Stimulated activated CD8-positive, alpha-beta memory T cell treated with anti-CD3 and anti-CD28 coated beads, Interleukin-15, amount 100 ng/mL, for 24 hours (primary cell): ENCODE measurements at places on chromosomes 5 and 9.

GRCh38 chr9:135032041-135032835 lies 55.2 kb upstream of the OLFM1 start:
- DNase-seq: no peak

DNA sequence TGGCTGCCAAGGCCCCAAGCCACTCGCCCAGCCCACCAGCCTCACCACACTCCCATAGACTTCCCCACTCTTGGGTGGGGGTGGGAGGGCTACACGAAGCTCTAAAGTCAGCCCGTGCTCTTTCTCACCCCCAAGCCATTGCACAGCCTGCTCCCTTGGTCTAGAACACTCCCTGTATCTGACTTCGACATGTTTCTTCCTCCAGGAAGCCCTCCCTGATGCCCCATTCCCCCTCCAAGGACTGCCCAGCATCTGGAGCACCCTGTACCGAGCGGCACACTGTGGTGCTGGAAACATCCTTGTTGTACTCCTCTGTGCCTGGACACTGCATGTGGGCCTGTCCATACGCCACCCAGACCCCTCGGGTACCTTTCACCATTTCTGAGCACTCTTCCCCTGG lies 49.4 kb upstream of the KCNMB1 start:
- no peak for DNase-seq

DNA sequence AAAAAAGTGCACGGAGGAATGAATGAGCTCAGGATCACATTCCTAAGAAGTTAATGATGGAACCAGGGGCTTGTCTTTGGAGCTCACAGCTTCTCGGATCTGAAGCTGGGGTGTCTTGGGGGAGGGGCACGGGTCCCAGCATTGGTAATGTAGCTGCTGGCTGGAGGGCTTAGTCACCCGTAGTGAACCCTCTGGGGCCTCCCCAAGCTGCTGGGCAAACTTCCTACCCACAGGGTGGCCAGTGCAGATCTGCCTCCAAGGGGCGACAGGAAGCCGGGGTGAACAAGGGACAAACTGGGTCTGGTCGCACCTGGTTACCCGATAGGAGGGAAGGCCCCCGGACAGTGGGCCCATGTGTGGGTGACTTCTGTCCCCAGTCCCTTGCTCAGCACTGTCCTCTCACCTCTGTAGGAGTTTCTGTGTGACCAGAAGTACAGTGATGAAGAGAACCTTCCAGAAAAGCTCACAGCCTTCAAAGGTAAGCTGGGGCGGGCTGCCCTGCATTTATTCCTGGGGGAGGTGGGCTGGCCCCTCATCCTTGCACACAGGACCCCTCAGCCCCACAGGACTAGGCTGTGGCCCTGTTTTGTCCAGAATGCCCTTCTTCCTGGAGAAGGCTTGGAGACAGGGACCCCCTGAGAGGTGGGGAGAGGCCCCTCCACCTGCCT lies 14.1 kb upstream of the NUP214 start:
- no peak for DNase-seq

DNA sequence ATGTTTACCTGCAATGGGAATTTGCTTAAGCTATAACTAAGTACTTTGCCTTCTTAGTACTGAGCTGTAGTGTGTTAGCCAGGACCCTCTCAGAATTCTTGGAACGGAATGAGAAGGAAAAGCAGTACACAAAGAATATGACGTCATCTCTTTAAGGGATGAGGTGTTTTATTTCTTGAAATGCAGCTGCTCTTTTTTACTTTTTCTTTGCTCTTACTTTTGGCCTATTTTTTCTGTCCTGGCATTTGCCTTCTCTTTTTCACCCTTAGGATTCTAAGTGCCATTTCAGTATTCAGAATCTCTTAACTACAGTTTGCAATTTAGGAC lies 10.1 kb downstream of the KIF2A start:
- DNase-seq: no peak

GRCh38 chr9:108182950-108183381 lies 672.8 kb downstream of the ACTL7B start:
- DNase-seq: no peak

DNA sequence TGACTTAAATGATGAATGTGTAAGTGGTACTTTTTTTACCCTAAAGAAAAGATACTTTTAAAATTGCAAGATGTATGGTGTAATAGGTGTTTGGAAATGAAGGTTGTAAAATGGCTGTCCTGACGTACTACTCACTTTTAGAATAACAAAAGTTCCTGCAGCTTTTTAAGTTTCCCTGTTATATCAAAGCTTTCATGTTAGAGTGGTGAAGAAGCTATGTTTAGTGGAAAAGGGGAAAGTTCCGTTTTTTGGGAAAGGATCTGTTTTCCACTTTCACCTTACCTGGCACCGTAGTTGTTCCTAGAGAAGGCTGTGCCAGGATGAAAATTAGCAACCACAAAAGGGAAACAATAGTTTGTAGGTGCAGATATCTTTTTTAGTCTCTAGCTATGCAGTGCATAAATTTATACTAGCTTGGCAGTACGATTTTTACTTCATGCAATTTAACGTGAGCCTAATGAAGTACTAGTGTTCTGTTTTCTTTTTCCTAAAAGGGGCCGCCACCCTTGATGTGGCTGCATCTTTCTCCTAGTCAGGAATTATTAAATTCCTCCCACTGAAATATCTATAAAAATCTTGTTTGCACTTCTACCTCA lies 1.3 kb downstream of the TNPO1 start:
- DNase-seq: no peak

DNA sequence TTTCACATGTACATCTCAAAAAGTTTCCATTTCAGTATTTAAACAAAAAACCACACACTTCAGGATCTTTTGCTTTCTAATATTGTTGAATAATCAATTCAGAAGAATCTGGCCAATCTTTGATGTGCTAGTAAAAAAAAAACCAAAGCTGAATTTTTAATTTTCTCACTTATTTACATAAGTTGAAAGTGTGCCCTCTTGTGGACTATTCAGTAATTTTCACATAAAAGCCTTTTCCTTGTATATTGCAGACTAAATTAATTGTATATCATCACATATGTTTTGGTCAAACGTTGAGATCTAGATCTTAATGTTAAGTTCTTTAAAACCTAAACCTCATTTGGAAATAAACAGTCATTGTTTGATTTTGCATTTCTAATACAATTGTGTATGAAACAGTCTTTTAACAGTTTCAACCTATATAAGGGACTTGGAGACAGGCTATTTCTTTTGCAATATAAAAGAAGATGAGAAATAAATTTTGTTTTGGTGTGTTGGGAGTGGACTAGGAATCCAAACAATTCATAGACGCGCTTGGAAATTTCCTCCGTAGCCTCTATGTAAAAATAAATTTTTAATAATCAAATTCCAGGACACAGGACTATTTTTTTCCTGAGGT lies 68.1 kb downstream of the NIPBL start:
- no peak for DNase-seq

GRCh38 chr9:132994410-132995120 lies 16.1 kb downstream of the GFI1B start:
- DNase-seq: no peak

- DNase-seq: no peak
These were observed 453 bp downstream of the PTRH1 start for GRCh38 chr9:127714951-127715469.

DNA sequence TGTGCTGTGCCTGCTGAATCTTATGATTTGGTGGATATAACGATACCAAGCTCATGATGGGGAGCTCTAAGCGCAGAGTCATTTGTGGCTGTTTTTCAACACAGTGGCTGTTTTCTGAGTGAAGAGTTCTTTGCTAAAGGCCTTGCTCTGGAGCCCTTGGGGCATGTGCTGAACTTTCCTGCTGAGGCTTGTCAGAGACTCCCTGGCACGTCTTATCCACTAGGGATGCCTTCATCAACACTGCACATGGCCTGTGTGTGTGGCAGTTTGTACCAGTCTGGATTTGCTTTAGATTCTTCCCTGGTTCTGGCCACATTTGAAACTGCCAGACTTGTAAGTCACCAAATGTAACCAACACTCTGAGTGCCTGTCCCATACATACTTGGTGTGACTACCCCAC lies 188.2 kb downstream of the DMRT2 start:
- no peak for DNase-seq

DNA sequence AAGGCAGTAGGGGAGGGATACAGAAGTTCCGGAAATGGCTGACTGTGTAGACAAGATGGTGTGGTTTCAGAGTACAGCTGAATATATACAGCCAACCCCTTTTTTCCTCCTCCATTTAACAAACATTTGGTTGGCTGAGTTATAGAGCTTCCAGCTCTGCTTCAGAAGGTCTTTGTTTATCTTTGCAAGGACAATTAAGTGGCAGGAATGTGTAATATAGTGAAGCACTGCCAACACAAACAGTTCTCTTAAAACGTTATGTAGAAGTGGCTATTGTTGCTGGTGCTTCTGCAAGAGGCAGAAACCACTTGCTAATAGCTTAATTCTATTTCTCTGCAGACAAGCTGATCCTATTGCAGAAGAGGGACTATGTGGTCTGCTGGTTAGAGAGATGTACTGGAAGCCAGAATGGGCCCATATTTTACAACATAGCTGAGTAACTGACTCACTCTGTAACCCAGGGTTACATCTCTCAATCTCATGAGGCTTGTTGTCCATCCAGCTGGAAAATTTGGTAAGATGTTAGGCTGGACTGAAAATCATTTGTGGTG lies 62.7 kb upstream of the OSMR start:
- no peak for DNase-seq

DNA sequence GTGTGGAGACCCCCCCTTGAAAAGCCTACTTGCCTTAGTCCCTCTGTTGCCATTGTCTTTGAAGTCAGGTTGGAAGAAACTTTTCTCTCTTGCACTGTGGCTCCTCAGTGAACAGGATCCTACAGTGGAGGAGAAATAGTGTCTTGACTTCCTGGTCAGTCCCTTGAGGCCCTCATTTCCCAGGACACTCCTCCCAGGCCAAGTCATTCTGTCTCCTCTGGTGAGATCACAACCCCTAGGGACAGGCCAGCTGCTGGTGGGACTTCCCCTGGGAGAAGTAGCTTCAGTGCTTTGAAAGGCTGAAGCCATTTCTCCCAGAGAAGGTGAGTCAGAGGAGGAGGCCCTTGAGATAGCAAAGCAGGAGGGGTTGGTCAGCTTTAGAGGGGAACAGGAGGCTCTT lies 10.1 kb upstream of the GRIA1 start:
- no peak for DNase-seq

DNA sequence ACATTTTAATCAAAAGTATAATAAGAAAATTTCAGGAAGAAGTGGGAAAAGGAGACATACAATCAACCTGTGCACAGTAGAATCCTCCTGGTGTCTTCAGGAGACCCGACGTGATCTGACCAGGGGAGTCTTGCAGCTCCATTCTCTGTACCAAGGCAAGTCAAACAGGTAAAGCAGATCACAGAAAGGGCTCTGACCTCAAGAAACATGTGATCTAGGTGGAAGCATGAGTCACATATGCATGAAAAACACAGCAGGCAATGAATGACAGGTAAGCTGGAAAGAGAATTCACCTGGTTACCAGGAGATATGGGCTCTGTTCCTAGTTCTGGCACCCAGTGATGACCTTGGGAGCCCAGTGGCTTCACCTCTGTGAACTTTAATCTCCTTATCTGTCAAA lies 19.4 kb upstream of the FABP6 start:
- DNase-seq: no peak

DNA sequence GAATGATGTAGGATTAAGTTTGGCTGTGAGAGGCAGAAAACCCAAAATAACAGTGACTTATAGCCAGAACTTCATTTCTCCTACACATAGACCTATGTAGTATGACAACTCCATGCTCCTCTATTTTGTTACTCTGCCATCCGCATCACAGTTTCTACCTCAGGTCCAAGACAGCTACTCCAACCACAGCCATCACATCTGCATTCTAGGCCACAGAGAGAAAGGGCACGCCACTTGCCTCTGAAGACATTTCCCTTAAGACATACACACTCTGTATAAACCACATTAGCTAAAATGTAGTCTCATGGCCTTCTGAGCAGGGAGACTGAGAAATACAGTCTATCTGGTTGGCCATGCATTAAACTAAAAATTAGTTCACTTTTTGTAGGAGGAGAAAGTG lies 10.0 kb downstream of the SPINK4 start:
- no peak for DNase-seq

GRCh38 chr5:168836603-168837231 lies 257.5 kb upstream of the PANK3 start:
- DNase-seq: no peak

- DNase-seq: no peak
These were observed 37.9 kb downstream of the GLRA1 start for GRCh38 chr5:151886546-151887275.

DNA sequence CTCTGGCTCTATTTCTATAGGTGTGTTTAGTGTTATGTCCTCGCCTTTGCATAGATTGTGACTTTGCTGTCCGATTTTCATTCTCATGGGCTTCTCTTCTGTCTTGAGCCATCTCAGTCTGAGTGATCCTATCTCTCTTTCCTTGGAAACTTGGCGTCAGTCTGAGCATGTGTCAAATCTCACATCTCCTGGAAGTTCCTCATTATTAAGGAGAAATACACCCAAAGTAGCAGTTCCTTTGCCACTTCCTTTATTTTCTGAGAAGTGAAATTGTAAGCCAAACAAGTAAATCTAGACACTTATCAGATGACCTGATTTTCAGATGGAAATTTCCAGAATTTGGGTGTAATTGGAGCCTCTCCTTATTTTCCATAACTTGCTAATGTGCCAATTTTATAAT lies 126.9 kb upstream of the ANKH start:
- DNase-seq: no peak

DNA sequence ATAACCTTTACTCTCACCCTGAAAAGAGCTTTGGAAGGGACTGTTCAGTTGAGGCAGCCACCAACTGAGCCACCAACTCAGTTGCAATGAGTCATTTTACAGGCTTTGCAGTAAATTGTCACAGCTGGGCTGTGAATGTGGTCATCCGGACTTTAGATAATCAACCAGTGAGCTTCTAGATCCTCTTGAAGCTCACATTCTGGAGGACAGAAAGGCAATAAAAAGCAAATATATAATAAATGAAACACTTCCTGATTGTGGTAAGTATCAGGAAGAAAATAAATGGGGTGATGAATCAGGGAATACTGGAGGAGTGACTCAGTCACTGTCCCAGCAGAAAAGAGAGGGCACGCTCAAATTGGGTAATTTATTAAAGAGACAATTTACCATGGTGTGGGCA lies 13.2 kb upstream of the C5orf58 start:
- DNase-seq: no peak

DNA sequence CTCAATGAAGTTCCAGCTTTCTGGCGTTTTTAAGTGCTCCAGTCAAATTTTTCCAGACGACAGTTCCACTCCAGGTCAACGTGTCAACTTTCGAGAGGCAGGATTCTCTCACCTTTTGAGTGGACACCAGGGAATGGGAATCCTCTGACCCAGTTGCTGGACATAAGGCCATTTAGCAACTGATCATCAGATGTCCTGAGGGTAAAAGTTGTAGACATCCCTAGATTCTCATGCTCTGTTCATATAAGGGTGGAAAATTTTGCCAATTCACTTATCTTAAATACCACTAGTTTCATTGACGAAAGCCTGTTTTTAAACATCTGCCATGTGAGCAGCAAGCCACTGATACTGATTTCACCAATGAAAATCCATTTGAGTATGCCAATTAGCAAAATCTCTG lies 275.5 kb downstream of the MAST4 start:
- no peak for DNase-seq

GRCh38 chr9:34664281-34665066 lies 2.0 kb upstream of the CCL27 start:
- DNase-seq: peak; percentile 34
